Lung microvascular endothelial cell (primary cell): ENCODE measurements at places on chromosomes 11 and 22. TPM values are rescaled to one million over a fixed set of nuclear protein-coding genes. Genes with fewer than 3 reads are reported as not detected.
A peak's percentile ranks its signal among the peaks of the same experiment; 100 is the strongest.

- no peak for DNase-seq
Observed at GRCh38 chr11:27075655-27076054, 35.0 kb downstream of the BBOX1 start.

DNA sequence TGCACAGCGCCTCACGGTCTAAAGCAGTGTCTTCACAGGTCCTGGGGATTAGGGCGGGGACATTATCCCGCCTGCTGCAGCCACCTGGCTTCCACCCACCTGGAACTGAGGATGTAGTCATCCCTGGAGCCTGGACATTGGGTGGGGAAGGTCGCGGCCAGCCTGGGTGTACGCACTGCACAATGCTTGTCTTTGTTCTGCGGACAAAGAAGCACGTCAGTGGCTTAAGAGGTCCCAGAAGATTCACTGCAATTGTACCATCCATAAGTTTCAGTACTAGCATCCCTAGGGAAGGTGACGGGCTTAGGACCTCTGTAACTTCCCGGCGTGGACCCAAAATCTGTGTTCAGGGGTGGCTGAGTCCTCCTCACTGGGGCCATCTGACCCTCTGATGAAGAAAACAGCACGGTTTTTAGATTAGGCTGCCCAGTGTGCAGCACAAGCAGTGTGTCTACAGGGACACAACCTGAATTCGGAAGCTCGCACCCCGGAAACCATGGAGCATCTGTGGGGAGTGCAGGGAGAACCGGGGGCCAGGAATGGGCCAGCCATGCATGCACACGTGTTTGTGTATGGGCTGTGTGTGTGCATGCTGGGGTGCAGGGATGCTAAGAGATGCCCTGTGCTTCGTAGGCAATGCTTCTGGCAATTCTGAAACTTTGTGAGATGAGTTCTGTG lies 342.6 kb upstream of the B3GAT1 start:
- no peak for DNase-seq

GRCh38 chr11:70883973-70884623 lies 368.3 kb downstream of the SHANK2 start:
- no peak for DNase-seq

DNA sequence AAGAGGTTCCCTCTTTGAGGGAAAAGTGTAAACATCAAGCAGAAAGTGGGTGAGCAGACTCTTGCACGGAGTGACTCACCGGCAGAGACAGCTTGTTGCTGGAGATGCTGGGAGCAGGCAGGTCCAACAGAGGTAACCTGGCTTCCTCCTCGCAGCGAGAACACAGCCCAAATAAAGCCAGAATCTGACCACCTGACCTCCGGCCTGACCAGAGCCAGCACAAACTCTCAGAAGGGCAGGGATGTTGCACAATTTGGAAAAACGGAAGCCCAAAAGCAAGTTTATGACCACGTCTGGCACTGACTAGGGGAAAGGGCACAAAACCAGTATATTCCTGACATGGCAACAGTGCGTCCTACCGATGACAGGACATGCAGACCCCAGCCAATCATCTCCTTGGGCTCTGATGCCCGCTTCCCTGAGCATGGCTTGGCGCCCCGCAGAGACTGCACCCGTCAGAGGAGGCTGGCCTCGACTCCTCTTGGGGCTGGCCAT lies 5.4 kb downstream of the SMCO4 start:
- DNase-seq, result no peak

DNA sequence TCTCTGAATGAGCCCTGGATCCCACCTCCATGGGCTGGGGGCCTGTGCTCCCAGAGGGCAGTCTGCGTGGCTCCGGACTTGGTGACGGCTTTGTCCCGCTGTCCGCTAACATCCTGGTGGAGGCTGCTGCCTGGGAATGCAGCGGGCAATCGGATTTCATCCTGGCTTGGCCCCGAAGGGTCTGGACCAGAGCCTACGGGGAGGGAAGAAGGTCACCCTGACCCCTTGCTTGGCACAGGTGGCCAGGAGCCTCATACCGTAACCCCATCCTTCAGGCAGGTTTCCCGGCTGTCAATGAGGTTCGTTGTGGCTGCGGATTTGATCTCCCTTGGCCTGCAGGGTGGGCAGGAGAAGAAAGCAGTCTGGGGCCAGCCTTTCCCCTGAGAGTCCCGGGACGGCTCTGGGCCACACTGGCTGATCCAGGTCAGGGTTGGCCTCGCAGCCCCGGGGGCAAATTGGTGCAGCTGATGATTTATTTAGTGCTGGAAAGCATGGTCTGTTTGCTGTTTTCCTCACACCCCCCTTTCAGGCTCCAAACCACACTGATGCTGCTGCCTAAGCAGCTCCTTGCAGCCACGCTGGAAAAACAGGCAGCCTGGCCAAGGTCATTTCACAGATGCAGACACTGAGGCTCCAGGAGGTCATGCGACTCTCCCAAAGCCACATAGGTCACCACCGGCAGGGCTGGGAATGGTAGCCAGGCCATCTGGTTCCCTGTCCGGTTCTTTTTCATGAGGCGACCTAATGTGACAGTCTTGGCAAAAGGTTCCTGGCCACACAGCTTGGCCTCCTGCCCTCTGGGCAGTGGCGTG lies 15.0 kb downstream of the PRDM11 start:
- DNase-seq, result peak; percentile 46

The DRD2 gene
- total RNA-seq, result not detected in 2 replicates
